ENCODE measurements at places on chromosomes 3 and 15.

- DNase-seq, result no peak
Measured at GRCh38 chr3:55622116-55622515, 135.0 kb upstream of the WNT5A start.

DNA sequence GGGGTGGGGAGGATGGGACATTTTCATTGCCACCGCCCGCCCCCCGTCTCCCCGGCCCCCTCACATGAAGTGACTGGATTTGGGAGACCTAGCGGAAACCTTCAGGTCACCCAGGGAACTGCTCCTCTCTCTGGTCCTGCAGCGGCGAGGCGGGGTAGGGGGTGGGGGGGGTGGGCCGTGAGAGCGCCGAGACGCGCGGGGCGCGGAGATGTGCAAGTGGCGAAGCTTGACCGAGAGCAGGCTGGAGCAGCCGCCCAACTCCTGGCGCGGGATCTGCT is 712 bp upstream of the MME start:
- peak; percentile 70 for DNase-seq

GRCh38 chr3:54537506-54537905 is 390.4 kb downstream of the LRTM1 start:
- DNase-seq, result no peak

DNA sequence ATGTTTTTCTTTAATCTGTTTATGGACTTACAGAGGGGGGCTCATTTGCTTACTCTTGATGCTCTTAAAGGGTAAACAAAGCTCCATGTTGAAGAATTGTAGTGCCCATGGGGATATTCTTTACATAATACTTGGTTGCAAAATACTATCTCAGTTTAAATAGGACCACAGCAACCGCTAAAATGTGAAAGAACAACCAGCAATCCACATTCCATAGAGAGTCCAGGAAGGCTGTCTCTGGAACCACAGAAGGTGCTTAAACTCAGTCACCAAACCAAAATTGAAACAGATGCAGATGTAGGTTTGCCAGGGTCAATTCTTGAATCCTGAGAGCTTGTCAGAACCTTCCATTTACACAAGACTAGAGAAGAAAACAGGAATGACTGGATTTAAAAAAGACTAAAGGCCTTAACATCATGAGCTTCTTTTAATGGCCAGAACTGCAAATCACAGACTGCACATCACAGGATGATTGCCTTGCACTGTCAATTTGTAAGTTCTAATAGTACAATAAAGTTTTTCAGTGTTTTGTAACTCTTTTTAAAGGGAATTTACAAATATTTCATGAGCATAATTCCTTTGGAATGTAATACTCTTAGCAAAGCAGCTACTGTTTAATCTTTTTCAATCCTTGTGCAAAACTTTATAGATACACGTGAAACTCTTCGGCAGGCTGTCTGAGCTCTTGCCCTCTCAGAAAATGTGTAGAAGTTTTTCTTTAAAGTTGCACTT is 661.6 kb downstream of the SI start:
- peak; percentile 3 for DNase-seq

DNA sequence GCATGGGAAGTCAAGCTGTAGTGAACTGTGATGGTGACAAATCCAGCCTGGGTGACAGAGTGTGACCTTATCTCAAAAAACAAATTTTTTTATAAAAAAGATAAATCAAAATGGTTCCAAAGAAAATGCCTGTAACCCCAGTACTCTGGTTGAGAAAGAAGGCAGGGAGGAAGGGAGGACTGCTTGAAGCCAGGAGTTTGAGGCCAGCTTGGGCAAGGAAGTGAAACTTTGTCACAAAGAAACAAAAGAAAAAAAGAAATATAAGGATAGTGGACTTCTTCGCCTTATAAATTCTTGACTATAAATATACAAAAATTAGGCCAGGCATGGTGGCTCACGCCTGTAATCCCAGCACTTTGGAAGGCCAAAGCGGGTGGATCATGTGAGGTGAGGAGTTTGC is 34.1 kb downstream of the SMARCC1 start:
- no peak for DNase-seq

GRCh38 chr15:57572468-57572867 is 19.2 kb upstream of the MYZAP start:
- DNase-seq, result no peak

GRCh38 chr3:156373095-156373494 is 181.8 kb downstream of the SSR3 start:
- DNase-seq, result no peak

DNA sequence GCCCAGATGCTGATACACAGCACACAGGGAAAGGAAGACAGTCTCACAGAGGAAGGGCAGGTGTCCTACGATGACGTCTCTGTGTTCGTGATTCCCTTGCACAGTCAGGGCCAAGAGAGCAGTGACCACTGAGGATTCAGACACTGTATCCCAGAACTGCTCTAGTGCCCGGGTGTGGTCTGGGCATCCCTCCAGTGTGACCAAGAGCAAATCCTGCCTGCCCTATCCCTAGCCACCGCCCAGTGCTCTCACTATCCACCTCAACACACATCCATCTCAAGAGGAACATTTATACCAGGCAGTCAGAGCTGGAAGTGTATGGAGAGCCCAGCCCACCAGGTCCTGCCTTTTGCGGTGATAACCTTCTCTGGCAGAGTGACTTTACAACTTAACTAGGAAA is 4.1 kb downstream of the PPM1M start:
- no peak for DNase-seq

- DNase-seq, result peak; percentile 34
Measured at GRCh38 chr3:157129803-157130466, 30.0 kb downstream of the CCNL1 start.

DNA sequence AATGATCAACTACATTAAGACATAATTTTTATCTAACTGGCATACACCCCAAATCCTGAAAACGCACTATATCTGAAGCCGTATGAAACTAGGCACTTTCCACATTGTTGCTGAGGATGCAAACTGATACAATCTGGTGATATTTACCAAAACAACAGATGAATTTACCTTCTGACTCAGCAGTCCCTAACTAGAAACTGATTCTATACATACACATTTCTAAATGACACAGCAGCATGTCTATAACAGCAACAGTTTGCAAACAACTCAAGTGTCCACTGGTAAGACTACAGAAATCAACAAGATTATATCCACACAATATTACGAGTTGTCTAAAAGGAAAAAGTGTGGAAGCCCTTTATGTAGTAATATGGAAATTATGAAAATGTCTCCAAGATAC is 22.9 kb downstream of the SECISBP2L start:
- DNase-seq, result no peak

GRCh38 chr15:64895285-64896065 is 16.2 kb upstream of the ANKDD1A start:
- peak; percentile 65 for DNase-seq

DNA sequence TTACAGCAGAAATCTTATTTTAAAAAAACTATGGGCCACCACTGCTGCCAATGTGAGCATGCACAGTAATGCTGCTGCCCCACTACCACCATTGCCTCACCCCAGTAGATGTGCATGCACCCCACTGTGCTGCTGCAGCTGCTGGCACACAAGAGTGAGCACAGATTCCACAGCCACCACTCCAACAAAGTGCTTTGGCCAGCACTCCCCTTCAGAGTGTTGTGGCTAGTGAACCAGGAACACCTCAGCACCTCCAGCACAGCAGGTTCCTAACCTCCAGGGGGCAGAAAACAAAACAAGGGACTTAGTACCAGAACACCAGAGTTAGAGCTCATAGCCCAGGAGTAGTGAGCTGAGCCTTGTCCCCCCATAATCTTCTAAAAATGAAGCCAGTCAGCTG is 629.6 kb downstream of the PYDC2 start:
- DNase-seq, result no peak

- no peak for DNase-seq
Measured at GRCh38 chr3:5874931-5875341, 687.4 kb downstream of the EDEM1 start.

- no peak for DNase-seq
Measured at GRCh38 chr3:66133853-66134445, 86.9 kb upstream of the SLC25A26 start.

GRCh38 chr3:99430348-99431134 is 207.9 kb upstream of the COL8A1 start:
- peak; percentile 66 for DNase-seq

GRCh38 chr3:105786241-105786640 is 82.6 kb downstream of the CBLB start:
- DNase-seq, result no peak

DNA sequence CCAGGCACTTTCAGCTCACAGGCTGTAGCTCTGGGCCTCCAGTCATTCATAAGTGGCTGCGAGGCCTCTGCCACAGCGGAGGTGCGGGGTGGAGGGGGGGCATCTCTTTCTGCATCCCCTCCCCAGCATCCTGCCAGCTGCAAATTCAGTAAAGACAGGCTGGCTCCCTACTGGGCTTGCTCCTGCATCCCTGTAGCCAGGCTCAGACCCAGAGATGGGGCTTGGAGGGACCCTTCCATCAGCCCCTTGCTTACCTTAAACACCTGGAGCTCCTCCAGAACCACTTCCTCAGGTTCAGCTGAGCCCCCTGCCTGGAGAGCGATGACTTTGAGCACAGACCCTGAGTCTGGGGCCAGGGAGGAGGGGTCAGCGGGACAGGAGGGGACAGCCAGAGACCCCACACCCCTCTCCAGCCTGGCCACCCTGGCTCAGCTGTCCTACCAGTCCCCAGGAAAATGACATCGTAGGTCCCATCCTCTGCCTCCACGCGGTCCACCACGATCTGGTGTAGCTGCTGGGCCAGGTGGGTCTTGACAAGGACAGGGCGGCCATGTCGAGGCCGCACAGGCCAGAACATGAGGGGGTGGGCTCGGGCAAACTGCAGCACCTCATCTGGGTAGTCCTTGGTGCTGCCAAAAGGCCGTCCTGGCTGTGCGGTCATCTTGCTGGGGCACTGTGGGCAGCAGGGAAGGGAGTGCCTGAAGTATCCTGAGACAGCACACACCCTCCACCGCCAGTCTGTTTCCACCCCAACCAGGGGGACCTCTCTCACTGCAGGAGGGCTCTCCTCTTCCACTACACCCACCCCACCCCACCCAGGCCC is 5.3 kb downstream of the SEMA3G start:
- no peak for DNase-seq

GRCh38 chr3:58628823-58629562 is 37.6 kb downstream of the FAM3D start:
- DNase-seq, result peak; percentile 95

DNA sequence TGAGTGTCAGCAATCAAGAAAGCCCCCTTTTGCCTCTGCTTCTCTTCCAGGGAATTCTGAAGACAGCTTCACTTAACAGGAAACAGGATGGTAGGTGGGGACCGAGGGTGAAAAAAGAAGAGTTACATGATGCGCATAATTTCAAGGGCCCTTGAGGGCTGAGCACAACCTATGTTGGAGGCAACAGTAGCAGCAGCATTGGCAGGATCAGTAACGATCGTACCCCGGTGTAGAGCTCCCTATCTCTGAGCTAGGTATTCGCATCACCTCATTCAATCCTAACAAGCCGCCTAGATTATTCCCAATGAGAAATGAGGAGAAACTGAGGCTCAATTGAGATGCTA is 432 bp upstream of the RAD54L2 start:
- DNase-seq, result no peak

GRCh38 chr3:122305818-122306621 is 19.0 kb upstream of the CSTA start:
- no peak for DNase-seq

DNA sequence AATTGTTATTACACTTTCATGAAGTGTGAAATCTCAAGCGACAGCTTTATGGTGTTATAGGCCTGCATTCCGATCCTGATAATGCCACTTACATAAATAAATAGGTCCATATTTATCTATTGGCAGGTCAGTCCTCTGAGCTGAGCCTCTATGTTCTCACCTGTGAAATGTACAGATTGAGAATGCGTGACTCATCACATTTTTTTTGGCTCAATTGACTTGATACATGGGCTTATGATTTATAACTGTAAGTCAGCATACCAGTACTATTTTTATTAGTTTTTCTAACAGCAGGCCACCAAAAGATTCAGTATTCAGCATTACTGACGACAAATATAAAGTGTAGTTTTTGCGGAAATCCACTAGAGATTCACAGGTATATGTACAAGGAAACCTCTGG is 344.4 kb downstream of the ROBO1 start:
- DNase-seq, result no peak

- DNase-seq, result no peak
Measured at GRCh38 chr3:45191924-45192417, 34.1 kb downstream of the TMEM158 start.

DNA sequence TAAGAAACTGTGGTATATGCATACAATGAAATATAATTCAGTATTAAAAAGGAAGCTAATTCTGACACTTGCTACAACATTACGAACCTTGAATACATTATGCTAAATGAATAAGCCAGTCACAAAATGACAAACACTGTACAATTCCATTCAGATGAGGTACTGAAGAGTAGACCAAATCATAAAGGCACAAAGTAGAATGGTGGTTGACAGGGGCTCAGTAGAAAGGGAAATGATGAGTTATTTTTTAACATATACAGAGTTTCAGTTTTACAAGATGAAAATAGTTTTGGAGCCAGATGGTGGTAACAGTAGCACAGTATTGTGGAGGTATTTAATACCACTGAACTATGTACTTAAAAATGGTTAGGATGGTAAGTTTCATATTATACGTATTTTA is 254.6 kb upstream of the RBMS3 start:
- DNase-seq, result no peak

DNA sequence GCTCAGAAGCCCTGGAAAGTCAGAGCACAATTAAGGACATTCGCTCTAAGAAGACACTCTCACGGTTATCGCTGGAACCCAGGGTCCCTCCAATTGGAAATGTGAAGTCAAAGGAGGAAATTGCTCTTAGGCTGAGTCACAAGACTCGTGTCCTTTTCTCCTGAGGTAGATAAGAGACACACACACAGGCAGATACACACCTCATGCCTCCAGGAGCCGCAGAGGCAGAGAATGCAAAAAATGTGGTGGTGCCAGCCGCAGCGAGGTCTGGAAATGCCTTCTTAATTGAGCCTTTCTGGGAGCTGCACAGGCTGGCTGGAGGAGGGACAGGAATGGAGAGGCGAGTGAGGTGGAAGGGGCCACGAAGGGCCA is 189.3 kb downstream of the OPA1 start:
- no peak for DNase-seq

DNA sequence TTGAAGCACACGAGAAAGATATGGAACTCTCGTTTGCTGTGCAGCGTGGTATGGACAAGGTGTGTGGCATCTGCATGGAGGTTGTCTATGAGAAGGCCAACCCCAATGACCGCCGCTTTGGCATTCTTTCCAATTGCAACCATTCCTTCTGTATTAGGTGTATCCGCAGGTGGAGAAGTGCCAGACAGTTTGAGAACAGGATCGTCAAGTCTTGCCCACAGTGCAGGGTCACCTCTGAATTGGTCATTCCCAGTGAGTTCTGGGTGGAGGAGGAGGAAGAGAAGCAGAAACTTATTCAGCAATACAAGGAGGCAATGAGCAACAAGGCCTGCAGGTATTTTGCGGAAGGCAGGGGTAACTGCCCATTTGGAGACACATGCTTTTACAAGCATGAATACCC is 1.2 kb downstream of the MKRN3 start:
- DNase-seq, result no peak

GRCh38 chr3:99875929-99876841 is 58.5 kb downstream of the CMSS1 start:
- DNase-seq, result peak; percentile 76

DNA sequence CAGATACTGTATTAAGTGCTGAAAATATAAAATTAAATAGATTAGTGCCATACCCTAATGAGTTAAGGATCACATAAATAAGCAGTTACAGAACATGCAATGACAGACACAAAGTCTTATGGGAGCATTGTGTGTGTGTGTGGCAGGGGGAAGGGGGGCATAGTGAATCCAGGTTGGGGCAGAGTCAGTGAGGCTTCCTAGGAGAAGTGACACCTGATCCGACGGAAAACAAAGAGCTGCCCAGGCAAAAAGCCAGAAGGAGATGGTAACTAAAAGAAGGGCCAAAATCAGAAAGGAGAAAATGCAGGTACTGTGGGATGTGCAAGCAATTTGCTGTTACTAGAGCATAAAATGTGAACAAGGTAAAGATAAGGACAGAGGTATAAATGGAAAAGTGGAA is 80.1 kb upstream of the CHRM5 start:
- no peak for DNase-seq

Data from cardiac fibroblast (primary cell).